Right cardiac atrium (tissue), 5 donors: ENCODE measurements at places on chromosomes 12 and 14.

DNA sequence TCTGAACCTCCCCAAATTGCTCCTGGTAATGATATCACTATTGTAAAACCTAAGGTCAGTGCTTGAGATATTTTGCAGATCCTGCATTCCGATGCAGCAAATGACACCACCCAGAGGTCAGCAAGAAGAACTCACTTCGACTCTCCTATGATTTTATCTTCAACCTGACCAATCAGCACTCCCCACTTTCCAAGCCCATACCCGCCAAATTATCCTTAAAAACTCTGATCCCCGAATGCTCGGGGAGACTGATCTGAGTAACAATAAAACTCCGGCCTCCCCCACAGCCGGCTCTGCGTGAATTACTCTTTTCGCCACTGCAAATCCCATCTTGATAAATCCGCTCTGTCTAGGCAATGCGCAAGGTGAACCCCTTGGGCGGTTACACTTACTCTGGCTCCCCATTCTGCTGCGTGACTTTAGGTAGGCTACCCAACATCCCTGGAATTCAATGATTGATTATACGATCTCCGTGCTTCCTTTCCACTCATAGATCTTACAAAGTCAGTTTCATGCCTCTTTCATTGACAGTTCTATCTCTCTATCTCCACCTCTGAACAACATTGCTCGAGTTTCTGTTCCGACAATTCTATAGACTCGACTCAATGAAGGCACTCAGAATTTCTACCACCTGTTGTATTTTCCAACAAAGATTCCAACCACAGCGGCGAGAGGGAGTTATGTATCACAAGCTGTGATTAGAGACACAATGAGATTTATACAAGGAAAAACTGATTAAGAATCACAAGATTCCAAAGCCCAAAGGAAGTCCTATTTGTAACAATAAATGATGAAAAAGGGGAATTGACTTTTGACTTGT, 939 bp downstream of the NPC2 start:
- no peak for DNase-seq

DNA sequence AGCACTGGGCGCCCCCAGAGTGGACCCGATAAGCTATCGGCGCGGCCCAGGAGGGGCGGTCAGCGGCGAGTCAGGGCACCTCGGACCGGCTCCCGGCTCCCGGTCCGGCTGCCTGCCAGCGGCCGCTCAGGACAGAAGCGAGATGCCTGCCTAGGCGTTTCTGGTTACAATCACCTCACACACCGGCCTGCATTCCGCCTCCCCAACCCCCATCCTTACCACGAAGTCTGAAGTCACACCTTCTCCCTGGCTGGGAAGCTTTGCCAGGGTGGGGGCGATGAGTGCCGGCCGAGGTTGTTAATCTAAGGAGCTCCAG, 42.6 kb upstream of the TBX5 start:
- peak; percentile 91 for DNase-seq

GRCh38 chr12:89041078-89041477, 311.2 kb downstream of the DUSP6 start:
- DNase-seq: no peak

GRCh38 chr14:81802341-81802740, 268.7 kb upstream of the SEL1L start:
- no peak for DNase-seq

- DNase-seq: no peak
Observed at GRCh38 chr14:72594099-72594901, 299.6 kb downstream of the DPF3 start.

- no peak for DNase-seq
Observed at GRCh38 chr14:51454351-51454750, 197.4 kb upstream of the FRMD6 start.

DNA sequence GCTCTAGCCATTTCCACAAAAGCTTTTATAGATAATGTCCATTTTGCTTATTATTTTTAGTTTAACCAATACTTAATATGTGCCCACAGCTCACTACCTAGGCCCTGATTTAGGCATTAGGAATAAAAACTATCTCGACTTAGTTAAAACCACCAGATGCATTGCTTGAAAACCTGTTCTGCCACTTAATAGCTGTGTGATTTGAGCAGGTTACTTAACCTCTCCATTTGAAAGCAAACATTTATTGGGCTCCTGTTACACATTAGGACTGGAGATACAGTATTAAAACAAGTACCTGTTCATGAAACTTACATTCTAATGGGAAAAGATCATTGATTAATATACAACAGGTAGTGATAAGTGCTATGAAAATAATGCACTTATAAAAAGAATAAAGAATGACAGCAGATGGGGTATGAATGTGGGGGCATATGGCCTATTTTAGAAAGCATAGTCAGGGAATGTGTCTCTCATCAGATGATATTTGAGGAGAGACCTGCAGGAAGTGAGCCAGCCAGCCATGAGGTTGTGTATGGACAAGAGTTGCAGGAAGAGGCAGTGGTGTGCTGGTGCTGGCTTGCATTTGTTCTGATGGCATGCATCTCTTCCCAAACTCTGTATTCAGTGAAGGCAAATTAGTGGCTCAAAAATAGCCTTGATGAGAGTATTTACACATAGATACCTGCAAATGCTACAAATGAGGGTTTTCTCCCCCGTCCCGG, 34.3 kb downstream of the NOPCHAP1 start:
- DNase-seq: no peak

GRCh38 chr14:72948481-72949138, 22.3 kb downstream of the DCAF4 start:
- peak; percentile 90 for DNase-seq

DNA sequence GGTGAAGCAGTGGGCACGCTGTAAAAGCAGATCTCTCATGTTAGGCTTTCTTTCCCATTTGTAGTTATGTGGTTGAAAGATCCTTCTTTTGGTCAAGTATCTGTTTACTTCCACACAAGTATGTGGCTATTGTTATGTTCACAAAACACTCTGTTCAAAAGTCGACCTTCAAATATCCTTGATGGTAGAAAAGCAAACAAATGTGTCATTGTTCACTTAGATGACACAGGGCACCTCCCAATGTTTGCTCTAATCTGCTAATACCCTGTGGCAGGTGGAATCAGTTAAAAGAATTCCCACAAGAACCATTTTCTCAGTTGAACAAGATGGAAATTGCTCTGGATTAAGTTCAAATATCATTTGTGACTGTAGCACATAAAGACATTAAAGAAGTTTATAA, 43.6 kb upstream of the NAA30 start:
- DNase-seq: no peak

DNA sequence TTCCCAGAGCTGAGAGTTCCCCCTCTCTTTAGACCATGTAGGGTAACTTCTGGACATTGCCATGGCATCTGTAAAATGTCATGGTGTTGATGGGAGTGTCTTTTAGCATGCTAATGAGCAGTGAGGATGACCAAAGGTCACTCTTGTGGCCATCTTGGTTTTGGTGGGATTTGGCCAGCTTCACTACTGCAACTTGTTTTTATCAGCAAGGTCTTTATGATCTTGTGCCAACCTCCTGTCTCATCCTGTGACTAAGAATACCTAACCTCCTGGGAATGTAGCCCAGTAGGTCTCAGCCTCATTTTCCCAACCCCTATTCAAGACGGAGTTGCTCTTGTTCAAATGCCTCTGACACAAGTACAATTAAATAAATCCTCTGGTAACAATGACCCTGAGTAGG, 244.4 kb downstream of the NEDD1 start:
- DNase-seq: no peak

DNA sequence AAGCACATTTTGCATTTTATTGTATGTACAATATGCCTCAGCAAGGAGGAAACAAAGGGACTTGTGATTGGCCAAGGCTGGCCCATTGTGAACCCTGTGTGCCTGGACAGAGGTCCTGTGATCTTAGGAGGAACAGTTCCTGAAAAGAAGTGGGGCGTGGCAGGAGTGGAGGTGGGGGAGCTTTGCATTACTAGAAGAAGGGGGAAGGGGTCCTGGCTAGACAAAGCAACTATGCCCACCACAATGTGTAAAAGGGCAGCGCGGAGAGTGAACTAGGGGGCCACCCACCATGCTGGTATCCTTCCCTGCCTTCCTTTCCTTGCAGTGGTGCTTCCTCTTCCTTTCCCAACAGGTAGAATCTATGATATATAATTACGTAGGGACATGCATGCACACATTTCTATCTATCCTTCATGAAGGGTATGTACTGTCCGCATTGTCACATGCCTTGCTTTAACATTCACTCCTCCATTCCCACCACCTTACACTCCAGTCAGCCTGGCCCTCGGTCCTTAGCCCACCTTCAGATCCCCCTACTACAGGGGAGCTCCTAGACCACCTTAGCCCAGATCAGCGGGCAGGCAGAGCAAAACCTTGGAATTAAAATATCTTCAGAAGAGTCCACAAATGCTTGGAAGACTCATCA, 12.5 kb downstream of the KRT8 start:
- DNase-seq: no peak

DNA sequence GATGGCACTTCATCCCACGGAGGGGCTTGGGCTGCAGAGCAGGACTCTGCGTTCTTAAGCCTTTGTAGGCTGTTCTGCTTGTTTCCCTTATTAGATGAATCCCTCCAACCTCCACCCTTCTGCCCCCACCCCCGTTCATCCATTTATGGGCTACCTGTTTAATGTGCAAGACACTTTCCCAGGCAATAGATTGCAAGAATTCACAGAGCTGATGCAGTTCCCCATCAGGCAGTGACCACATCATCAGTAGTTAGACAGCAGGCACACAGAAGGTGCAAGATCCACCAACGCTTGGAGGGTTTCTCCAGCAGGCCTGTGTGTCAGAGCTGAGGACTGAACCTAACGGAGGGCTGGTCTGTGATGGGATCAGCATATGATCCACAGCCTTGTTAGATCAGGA, 1.2 kb upstream of the C1R start:
- DNase-seq: no peak

- DNase-seq: no peak
Observed at GRCh38 chr14:81567302-81567701, 33.6 kb upstream of the SEL1L start.

DNA sequence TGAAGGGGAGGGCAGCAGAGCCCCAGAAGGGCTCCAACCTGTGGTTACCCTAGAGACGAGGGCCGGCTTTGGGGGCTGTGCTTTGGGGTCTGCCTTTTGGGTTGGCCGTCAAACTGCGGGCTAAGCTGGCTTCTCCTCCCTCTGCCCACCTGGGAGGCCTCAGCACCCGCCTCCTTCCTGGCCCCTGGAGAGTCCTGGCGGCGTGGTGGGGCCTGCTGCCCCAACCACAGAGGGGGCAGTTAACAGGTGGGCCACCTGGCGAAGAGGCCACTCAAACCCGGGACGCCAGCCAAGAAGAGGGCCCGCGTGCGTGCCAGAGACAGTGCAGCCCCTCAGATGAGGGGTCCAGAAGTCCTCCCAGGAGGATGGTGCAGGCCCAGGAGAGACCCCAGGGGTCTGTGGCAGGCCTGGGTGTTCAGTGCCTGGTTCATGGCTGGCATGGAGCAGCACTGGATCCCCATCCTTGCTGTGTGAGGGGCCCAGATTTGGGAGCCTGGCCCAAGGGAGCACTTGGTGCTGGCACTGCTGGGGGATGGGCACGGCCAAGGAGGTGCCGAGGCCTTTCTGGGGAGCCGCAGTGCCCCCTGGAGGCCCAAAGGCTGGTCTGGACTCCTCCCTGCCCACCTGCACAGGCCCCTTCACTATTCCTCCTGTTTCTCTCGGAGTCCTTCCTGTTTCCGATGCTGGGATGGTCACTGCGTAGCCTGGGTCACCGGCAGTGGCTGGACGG, 48.8 kb downstream of the LRCOL1 start:
- DNase-seq: no peak

- DNase-seq: peak; percentile 17
Observed at GRCh38 chr14:104115131-104115600, 23.2 kb upstream of the KIF26A start.

GRCh38 chr12:24822121-24822899, 126.6 kb downstream of the BCAT1 start:
- no peak for DNase-seq

- DNase-seq: no peak
Observed at GRCh38 chr12:116380108-116380507, 102.6 kb upstream of the MED13L start.

GRCh38 chr12:111248236-111249017, 120.5 kb downstream of the PHETA1 start:
- DNase-seq: no peak

DNA sequence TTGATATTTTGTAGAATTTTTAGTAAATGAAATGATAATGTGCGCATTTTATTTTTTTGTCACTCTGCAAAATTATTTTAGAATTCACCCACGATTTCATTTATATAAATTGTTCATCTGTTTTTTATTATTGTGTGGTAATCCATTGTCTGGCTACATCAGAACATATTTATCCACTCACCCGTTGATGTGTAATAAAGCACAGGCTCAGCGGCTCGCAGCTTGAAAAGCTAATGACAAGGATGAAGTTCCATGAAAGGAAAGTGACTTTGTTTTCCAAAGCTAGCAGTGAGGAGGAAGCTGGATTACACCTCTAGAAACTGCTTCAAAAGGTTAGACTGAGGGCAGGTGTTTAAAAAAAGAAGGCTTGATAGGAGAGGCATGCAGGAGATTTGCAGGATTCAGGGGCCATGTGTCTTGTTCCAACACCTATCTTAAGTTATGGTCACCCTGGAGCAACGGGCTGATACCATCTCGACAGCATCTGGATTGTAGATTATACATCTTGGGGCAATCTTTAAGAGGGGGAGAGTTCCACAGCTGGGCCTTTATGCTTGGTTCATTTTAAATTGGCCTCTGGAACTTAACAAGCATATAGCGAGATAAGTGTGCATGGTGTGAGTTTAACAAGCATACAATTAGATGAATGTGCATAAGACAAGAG, 194.1 kb downstream of the TMTC3 start:
- DNase-seq: no peak

- no peak for DNase-seq
Observed at GRCh38 chr14:70685474-70686197, 43.9 kb downstream of the TTC9 start.

GRCh38 chr12:92506460-92506859, 196.3 kb upstream of the PLEKHG7 start:
- DNase-seq: no peak

DNA sequence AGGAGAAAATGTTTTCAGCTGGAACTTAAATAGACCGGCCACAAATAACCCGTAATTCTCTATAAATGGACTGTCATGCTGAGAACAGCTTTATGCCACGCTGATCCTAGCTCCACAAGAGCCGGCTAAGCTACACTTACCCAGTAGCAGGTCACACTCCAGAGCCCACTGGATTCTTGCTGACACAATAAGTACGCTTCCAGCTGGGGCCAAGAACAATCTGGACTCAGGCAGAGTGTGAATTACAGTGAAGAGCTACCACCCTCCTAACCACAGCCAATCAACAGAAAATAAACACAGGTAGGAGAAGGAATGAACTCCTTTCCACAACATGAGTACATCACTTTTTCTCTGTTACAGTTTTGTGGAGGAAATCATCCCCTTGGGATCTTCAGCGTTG, 531.3 kb downstream of the GALC start:
- DNase-seq: no peak

GRCh38 chr12:130686511-130686991, 29.5 kb downstream of the RIMBP2 start:
- DNase-seq: no peak

GRCh38 chr12:92382383-92382878, 236.8 kb upstream of the BTG1 start:
- no peak for DNase-seq

GRCh38 chr12:13052421-13052820, 8.2 kb downstream of the FAM234B start:
- no peak for DNase-seq

GRCh38 chr14:47590767-47591495, 84.5 kb downstream of the MDGA2 start:
- no peak for DNase-seq

- DNase-seq: no peak
Observed at GRCh38 chr14:63174760-63175191, 29.5 kb upstream of the RHOJ start.
